ENCODE measurements at places on chromosomes 13 and 19. TPM values are rescaled to one million over a fixed set of nuclear protein-coding genes. Genes with fewer than 3 reads are reported as not detected.

Gene MAU2
- 15.9 TPM for total RNA-seq

Gene N4BP2L1
- not detected for total RNA-seq

Gene ZNF132
- total RNA-seq: 0.09 TPM

Gene ZSCAN4
- not detected for total RNA-seq

Gene RASAL3
- not detected for total RNA-seq

Gene COL5A3
- 3.6 TPM for total RNA-seq

Gene TSKS
- not detected for total RNA-seq

Gene S1PR4
- total RNA-seq: not detected

Gene EXOC3L2
- total RNA-seq: 1.0 TPM

Gene SPIB
- not detected for total RNA-seq

Gene ZNF66
- not detected for total RNA-seq

Gene DLL3
- total RNA-seq: 12.3 TPM

Gene TMEM259
- total RNA-seq: 131 TPM

Gene AZU1
- total RNA-seq: 0.27 TPM

Gene IPO5
- total RNA-seq: 80.6 TPM

Gene HIPK4
- 0.32 TPM for total RNA-seq

Gene IGFL3
- not detected for total RNA-seq

All from A549 treated with ZK216348 at 1 μM for 4 hours (cell line).